NCI-H460 (cell line): ENCODE measurements at places on chromosomes 12 and 14. TPM values are rescaled to one million over a fixed set of nuclear protein-coding genes. Genes with fewer than 3 reads are reported as not detected.

GNPTAB gene
- total RNA-seq: 11.6 and 17.6 TPM in 2 replicates

GRCh38 chr12:129193263-129193871, 340.1 kb downstream of the GLT1D1 start:
- DNase-seq: no peak

- DNase-seq: no peak
These were observed 863.7 kb downstream of the LRFN5 start for GRCh38 chr14:42470427-42470719.

CLEC1A gene
- total RNA-seq: not detected in 2 replicates

- peak; percentile 52 for DNase-seq
These were observed 721 bp downstream of the CABP1 start for GRCh38 chr12:120640861-120641833.

- DNase-seq: no peak
These were observed 278.9 kb upstream of the LMO3 start for GRCh38 chr12:16884819-16885218.

DNA sequence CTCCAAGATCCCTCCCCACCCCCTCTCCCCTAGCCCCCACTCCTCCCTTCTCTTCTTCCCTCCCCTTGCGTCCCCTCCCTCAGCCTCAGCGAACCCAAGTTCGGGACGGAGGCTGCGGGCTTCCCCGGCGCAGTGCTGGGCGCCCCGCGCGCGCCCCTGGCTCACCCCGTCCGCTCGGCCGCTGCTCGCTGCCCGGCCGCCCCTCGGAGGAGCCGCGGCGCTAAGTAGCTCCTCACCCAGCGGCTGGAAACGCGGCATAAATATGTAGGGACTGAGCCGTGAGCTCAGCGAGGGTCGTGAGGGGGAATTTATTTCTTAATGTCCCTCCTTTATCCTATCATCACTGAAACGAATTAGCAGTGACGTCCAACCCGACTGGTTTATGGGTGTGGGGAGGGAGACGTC, at the start of gene NOS1:
NOS1 (minus strand) TSS at position 280 of the 405 bp plus-strand sequence. CDS start 30,557 bp downstream, outside the sequence.
- no peak for DNase-seq

GRCh38 chr12:12661086-12661856, 34.7 kb downstream of the GPR19 start:
- no peak for DNase-seq

DNA sequence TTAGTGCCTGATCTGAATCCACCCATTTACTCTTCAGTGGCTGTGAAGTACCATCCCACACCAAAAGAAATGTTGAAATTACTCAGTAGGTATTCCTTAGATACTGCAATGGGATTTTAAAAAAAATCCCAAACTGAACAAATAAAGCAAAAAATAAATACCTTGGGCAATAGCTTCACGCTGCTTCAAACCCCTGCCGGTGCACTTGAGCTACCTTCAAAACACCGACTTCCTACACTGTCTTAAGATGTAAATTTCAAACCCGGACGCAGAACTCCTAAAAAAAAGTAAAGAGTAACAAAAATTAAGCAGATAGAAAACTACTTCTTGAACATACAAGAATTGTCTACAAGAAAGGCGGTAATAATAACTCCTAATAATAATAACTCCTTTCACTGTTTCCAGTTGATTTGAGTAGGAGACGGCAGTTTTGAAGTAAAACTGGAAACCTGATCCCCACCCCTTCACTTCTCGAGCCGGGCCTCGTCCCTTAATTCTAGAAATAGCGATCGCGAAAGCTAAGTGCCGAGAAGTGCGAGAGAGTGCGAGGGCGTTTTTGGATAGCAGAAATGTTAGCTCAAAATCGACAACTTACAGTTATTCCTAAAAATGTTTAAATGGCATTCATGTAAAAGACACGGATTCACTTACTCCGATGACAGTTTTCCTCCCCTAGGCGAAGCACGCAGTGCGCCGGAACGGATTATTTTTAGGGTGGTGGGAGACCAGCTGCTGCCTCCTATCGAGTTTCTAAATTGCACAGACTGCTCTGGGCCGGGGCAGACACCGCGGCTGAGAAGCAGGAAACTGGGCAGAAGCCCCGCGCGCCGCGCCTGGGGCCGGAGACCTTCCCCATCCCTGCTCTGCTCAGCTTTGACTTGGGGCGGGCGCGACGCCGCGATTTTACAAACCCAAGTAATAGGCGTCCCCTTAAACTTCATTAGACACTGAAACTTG, at the start of gene ABCC9:
ABCC9 (minus strand) TSS at position 878 of the 957 bp plus-strand sequence. CDS start 4,752 bp downstream, outside the sequence.
- DNase-seq: peak; percentile 30

CLEC1B gene
- not detected in 2 replicates for total RNA-seq

NABP2 gene
- 66.3 and 72.3 TPM in 2 replicates for total RNA-seq

- DNase-seq: no peak
These were observed 19.1 kb downstream of the TPCN1 start for GRCh38 chr12:113240395-113240794.

KRT6C gene
- not detected in 2 replicates for total RNA-seq
